ENCODE measurements at places on chromosomes 4 and X. TPM values are rescaled to one million over a fixed set of nuclear protein-coding genes. Genes with fewer than 3 reads are reported as not detected.

The DMRTC1 gene
- total RNA-seq, result 0.71 TPM

The MAP7D3 gene
- 12.2 TPM for total RNA-seq

The HTRA3 gene
- not detected for total RNA-seq

The HSD17B13 gene
- total RNA-seq, result 0.35 TPM

The BEND2 gene
- total RNA-seq, result not detected

The LRP2BP gene
- total RNA-seq, result 0.75 TPM

The PHOX2B gene
- total RNA-seq, result not detected

The TMEM144 gene
- total RNA-seq, result not detected

The ADH1C gene
- total RNA-seq, result not detected

The MFAP3L gene
- total RNA-seq, result 1.0 TPM

GRCh38 chr4:7924163-7924562 is 15.5 kb downstream of the AFAP1 start:
- no peak for DNase-seq

DNA sequence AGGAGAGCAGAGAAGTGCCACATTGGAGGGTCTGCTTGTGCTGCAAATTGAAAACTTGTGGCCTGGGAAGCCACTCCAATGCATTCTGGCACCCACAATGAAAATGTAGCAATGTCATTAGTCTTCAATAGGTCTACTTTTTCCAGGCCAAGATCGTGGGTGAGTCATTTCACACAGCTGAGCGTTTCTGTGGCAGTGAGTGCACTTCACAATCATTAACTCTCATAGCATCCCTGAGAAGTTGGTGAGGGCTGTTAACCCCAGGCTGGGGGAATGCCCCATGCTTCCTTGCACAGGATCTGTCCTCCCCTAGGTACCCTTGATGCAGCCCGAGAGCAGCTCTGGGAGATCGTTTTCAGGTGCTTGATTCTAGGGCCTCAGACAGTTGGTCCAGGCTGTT is 196.8 kb upstream of the ATP6AP2 start:
- DNase-seq, result no peak

- no peak for DNase-seq
Measured at GRCh38 chrX:105263171-105263570, 42.7 kb upstream of the TEX13A start.

GRCh38 chr4:169976951-169977350 is 49.2 kb downstream of the MFAP3L start:
- DNase-seq, result no peak

- DNase-seq, result no peak
Measured at GRCh38 chr4:189785257-189785656, 155.4 kb upstream of the FRG1 start.

- DNase-seq, result no peak
Measured at GRCh38 chr4:70405765-70406164, 8.0 kb downstream of the OPRPN start.

DNA sequence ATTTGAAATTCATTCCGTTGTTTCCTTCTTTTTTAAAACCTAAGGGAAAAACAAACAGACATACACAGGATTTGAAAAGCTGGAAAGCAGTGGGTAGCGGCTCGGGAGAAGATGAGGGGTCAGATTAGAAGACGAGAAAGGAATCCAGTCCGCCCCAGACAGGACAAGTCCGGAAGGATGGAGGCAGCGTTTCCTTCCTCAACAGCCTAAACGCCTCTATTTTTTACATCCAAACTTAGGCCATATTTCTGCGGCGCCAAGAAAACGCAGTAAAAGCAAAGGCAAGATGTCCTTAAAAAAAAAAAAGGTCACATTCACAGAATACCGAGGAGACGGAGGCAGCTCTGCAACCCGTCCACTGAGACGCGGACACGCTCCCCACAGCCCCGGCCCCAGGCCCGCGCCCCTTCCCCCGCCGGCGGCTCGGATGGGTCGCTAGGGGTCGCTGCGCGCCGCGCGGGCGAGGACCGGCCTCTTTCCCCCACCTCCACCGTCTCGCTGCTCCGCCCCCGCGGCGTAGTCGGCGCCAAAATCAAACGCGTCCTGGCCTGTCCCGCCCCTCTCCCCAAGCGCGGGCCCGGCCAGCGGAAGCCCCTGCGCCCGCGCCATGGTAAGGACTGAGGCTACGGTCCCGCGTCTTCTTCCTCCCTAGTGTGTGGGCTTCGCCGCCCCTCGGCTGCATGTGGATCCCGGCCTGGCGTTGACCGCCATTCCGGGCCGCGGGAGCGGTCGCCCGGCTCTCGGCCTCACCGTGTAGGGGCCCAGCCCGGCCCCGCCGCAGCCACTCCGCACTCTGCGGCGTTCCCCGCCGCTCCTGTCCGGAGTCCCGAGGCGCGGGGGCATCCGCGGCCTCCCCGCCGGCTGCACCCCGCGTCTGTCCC is at the start of gene MND1:
Gene MND1, plus strand, starts transcription at position 558 of the 881 bp plus-strand sequence. Its CDS starts 50 bp downstream, at position 608.
- DNase-seq, result peak; percentile 91

DNA sequence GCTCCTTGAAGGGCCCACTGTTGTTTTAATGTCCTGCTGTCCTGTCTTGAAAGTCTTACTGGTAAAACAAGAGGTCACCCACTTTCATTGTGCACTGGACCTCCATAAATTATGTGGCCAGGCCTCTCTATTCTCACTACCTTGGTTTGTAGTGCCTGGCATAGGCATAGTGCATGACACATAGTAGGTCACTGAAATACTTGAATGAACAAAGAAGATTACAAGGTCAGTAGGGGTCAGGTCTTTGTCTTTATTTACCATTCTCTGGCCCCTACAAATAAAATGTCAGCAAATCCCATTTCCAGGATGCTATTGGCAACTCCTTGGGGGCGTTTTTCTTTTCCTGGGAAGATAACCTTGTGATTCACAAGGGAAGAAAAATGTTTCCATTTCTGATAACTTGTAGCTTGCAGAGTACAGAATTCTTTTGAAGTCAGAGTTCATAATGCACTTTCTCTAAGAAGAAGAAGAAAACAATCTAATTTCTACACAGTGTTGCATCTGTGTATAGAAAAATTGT is 1.4 kb downstream of the PGM2 start:
- no peak for DNase-seq

- DNase-seq, result no peak
Measured at GRCh38 chr4:9952415-9952950, 68.8 kb downstream of the SLC2A9 start.

- no peak for DNase-seq
Measured at GRCh38 chrX:67544281-67545035, 637 bp downstream of the AR start.

GRCh38 chr4:6601661-6602250 is 26.8 kb downstream of the MAN2B2 start:
- DNase-seq, result no peak

DNA sequence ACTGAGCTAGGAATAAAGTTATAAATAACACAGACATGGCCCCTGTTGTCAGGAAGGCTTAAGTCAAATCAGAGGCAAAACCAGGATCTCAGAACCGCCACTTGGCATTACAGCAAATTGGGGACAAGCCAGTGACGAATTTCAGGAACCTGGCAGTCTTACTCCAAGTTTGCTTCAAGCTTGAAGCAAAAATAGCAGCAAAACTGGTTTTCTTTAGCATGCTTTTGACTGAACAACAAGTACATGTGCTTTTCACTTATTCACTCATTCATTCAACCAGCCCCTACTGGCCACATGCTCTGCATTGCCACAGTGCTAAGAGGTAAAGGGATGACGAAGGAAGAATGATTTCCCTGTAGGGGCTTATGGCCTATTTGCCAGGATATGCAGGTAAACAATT is 253.9 kb upstream of the PPARGC1A start:
- DNase-seq, result no peak

DNA sequence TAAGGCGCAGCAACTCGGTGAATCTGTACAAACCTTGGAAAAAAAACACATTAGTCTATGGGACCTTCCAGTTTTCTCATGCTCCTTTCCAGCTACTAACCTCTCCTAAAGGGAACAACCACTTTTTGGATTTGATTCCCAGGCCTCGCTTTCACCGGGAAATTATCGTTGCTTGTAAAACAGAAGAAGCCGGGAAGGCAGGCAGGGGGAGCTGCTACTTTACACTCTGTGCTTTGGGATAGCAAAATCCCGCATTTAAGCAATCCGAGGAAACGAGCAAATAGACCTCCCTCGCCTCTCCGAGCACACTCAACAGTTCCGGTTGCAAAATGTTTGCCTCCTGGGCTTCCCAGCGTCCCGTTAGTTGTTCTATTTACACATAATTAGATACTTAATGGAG is 1.2 kb downstream of the CD38 start:
- no peak for DNase-seq

DNA sequence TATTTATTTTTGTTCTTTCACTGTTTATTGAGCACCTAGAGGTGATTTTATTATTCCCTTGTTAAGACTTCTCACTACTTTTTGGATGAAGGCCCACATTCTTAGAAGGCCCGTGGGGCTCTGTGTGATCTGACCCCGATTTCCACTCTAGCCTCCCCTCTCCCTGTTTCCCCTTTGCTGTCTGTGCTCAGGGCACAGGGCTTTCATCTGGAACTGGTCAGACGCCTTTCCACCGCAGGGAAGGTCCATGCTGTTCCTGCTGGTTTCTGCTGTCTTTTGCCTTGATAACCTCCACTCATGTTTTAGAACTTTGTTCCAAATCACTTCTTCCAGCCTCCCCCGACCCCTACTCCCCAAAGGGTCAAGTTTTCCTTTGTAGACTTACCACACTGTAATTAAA is 31.3 kb upstream of the ANAPC4 start:
- DNase-seq, result no peak

DNA sequence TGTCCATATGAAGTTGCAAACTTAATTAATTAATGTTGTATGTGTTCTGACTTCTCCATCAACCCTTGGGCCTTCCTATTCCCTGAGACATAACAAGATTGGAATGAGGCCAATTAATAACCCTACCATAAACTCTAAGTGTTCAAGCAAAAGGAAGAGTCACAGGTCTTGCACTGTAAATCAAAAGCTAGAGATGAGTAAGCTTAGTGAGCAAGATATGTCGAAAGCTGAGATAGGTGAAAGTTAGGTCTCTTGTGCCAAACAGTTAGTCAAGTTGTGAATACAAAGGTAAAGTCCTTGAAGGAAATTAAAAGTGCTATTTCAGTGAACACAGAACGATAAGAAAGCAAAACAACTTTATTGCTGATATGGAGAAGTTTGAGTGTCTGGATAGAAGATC is 58.2 kb upstream of the GPRIN3 start:
- DNase-seq, result no peak

DNA sequence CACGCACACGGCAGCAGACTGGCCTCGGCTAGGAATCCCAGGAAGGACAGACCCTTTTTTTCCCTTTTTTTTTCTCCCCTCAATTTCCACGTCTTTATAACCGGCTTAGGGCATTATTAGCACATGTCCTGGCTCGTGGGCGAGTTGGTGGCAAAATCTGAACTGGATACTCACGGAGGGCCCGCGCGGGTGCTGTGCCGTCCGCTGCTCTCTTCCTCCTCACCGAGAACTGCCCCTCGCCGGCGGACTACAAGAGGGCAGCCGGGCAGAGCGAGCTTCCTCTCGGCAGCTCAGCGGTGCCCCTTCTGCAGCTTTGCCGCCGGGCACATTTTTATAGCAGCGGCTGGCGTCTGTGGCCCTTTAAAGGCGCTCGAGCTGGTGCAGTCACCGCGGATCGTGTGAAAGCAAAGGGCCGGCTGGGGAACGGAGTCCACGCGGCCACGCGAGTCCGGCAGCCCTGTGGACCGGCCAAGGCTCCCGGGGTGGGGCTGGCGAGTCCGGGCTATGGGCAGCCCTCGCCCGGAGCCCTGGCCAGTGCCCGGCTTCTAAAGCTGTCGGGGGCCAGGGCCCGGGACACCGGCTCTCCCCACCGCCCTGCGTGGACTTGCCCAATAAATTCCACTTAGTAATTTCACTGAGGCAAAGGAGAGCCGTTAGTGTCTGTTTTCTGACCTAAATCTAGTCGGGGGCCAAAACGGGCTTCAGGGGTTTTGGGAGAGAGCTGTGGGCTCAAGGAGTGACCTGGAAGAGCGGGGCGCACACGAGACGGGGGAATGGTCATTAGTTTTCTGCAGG is 1.3 kb upstream of the CITED1 start:
- peak; percentile 21 for DNase-seq

GRCh38 chrX:108257556-108257955 is 166.0 kb downstream of the ATG4A start:
- DNase-seq, result no peak

- no peak for DNase-seq
Measured at GRCh38 chrX:112577146-112577545, 102.6 kb downstream of the LHFPL1 start.

DNA sequence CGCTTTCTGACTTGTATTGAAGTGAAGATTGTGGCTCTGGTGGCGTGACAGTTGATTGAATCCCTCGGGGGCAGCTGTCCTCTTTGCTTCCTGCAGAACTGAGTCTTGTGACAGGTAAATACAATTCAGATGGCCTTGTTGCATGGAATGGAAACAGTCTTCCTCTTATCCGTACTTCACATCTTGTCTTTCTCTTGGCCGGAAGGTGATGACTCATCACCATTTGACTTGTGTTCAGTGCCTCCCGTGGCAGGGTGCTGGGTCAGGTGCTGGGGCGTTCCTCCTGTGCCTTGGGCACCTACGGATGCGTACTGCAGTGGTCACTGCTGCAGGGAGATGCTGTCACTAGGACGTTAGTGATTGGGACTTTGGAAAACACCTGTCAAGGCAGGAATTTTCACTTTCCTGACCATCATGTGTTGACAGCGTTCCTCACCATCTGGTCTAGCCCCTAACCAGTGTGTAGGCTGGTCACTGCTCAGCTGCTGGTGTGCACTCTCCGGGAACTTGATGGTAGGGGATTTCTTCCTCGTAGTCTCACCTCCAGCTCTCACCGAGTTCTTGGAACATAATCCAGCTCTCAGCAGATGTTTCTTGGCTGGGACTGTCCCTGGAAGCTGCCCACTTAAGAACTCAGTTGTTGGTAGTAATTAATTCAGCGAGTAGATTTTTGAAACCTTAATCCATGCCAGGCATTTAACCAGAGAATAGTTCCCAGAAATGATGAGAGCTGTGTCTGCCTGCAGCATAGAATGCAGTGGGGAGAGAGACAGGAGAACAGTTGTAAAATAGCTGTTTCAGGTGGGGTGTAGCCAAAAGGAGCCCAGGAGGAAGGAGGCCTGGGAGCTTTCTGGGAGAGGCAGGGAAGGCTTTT is 7.2 kb downstream of the TBC1D14 start:
- no peak for DNase-seq

GRCh38 chr4:143335979-143336780 is 496 bp upstream of the GAB1 start:
- peak; percentile 67 for DNase-seq

DNA sequence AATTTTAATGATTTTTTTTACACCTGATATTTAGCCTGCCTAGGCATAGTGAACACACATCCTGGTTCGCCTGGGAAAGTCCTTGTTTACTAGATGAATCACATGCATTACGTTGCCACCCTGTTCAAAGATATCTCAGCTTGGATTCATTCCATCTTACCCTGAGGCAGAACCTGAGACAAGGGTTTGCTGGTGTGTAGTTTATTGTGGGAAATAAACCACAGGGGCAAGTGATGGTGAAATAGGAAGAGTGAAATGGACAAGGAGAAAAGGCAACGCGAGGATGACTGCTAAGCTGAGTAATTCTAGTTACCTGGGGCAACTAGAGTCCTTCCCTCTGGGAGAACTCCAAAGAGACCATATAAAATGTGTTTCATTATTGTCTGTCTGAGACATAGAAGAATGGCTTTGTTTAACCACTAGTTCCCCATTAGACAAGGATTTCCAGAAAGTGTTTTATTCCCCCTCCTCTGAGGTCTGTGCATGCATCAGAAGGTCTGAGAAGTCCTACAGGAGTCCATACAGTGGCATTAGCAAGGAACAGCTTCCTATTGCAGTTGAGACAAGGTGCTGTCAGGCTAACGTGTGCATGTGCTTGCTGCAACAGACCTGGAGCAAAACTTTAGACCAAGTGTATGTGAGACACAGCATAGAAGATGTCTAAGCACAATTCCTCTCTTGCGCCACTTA is 797.3 kb upstream of the FRG1 start:
- no peak for DNase-seq
